Endothelial cell of umbilical vein (primary cell): ENCODE measurements at places on chromosomes 13 and 19. TPM values are rescaled to one million over a fixed set of nuclear protein-coding genes. Genes with fewer than 3 reads are reported as not detected.

GRCh38 chr13:51612867-51613266 is 28.6 kb downstream of the WDFY2 start:
- no peak for DNase-seq

GRCh38 chr19:55638864-55639359 is 1.9 kb upstream of the ZNF580 start:
- DNase-seq = no peak

DNA sequence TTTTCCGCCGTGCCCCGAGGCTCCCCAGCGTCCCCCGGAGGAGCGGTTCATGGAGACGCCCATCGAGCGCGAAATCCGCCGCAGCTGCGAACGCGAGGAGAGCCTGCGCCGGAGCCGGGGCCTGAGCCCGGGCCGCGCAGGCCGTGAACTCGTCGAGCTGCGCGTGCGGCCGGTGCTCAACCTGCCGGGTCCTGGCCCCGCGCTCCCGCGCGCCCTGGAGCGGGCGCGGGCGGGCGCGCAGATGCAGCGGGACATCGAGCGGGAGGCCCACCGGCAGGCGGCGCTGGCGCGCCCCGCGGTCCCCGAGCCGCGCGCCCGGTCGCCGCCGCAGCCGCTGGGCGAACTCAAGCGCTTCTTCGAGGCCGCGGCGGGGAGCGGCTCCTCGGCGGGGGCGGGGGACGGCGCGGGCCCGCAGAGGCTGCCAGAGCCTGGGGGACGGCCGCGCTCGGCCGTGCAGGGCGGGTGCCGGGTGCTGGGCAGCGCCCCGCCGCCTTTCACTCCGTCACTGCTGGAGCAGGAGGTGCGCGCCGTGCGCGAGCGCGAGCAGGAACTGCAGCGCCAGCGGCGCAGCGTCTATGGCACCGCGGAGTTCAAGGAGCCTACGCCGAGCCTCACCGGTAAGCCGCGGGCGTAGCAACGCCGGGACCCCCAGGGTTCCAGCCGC is 807 bp downstream of the MISP3 start:
- peak; percentile 59 for DNase-seq

The LAIR2 gene
- not detected in 2 replicates for total RNA-seq

DNA sequence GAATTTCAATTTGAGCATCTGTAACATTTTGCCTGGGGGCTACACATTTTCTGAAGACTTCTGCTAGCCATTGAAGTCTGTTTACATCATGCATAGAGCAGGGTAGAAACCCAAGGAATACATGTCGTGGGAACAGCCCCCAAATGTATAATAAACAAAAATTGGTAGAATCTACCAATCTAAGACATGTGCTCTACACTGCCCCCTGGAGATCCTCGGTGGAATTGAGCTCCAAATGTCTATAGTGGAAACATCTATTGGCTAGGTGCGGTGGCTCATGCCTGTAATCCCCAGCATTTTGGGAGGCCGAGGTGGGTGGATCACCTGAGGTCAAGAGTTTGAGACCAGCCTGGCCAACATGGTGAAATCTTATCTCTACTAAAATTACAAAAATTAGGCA is 57.3 kb downstream of the MBD3L2B start:
- DNase-seq = no peak
